NK-92 treated with Interleukin-12 subunit alpha and Interleukin-12 subunit beta, amount 100 ng/mL, for 24 hours (cell line): ENCODE measurements at places on chromosomes 2 and 18.

- DNase-seq = no peak
These were observed 72.8 kb upstream of the MC4R start for GRCh38 chr18:60445341-60445740.

- DNase-seq = no peak
These were observed 14.1 kb upstream of the ZSWIM2 start for GRCh38 chr2:186862869-186863709.

DNA sequence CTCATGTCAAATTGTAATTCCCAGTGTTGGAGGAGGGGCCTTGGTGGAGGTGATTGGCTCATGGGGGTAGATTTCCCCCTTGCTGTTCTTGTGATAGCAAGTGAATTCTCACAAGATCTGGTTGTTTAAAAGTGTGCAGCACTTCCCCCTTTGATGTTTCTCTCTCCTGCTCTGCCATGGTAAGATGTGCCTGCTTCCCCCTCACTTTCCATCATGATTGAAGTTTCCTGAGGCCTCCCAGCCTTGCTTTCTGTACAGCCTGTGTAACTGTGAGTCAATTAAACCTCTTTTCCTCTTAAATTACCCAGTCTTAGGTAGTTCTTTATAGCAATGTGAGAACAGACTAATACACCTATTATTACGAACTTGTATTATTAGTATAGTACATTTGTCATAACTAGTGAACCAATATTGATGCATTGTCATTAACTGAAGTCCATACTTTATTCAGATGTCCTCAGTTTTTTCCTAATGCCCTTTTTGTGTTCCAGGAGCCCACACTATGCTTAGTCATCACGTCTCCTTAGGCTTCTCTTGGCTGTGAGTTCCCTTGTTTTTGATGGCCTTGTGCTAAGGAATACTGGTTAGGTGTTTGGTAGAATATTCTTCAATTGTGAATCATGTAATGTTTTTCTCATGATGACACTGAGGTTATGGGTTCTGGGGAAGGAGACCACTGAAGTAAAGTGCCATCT lies 4.5 kb upstream of the MAP3K2 start:
- DNase-seq = no peak

DNA sequence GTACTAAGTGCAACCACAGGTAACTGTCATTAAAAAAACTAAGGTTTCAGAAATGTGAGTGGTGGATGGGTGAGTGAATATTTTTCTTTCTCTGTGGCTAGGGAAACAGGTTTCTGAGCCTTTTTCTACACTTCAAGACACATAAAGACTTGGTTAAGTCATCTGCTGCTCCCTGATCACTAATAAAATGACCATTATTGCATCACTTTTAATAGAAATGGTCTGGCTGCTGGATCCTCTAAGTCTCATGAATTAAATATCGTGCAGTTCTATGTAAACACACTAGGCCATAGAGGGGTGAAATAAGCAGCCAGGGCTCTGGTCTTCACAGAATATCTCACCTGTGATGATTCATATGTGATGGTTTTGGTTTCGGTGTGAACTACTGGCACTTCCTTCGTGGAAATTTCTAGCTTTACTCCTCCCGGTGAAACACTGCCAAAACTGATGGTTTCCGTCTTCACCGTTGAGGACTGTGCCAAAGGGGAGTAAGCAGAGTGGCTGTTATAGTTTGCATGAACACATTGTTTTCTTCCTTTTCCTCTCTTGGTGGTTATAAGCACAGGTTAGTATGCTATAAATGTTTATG lies 100.4 kb upstream of the ZBTB14 start:
- DNase-seq = no peak

DNA sequence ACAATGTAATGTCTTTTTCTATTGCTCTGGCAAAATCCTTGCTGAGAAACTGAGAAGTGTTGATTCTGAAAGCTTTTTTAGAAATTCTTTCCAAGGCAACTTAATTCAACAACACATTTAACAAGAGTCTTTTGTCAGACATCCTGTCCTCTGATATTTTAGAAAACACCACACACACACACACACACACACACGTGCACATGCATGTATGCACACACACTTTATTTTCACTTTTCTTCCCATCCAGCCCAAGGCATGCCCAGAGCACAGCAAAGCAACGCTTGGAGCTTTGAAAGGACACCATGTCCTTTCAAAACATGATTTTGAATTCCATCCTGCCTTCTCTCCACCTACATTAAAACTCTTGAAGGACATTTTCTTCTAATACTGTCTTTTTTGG lies 116.1 kb downstream of the ATL2 start:
- no peak for DNase-seq

DNA sequence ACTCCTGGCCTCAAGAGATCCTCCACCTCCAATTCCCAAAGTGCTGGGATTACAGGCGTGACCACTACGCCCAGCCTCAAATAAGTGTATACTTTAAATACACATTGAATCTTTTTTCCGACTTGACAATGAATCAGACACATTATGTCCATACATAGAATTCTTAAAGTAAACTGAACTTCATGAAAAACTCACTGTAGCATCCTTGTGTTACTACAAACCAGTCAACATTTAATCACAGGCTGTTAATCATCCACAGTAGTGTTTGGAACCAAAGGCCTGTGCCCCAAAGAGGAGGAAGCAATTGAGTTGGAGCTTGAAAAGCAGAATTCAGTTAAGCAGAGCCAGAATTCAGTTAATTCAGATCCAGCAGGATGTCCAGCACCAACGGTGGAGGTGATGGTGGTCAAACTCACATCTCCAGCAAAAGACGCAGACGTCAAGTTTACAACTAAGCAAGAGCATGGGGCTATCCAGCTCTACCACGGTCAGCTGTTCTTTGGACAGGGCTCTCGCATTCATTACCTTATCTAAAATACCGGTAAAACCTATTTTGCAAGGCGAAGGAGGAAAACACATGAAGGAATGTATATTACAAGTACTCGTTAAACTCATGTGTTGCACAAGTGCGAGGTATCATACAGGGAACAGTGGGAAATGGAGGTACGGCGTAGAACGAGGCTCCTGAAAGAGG lies 1.2 kb downstream of the SLC39A6 start:
- DNase-seq = no peak

GRCh38 chr2:53530126-53530525 lies 237.5 kb upstream of the CHAC2 start:
- no peak for DNase-seq

- DNase-seq = no peak
These were observed 335.0 kb upstream of the ID2 start for GRCh38 chr2:8346706-8347430.

- DNase-seq = no peak
These were observed 62.4 kb downstream of the OSR1 start for GRCh38 chr2:19295998-19296502.

DNA sequence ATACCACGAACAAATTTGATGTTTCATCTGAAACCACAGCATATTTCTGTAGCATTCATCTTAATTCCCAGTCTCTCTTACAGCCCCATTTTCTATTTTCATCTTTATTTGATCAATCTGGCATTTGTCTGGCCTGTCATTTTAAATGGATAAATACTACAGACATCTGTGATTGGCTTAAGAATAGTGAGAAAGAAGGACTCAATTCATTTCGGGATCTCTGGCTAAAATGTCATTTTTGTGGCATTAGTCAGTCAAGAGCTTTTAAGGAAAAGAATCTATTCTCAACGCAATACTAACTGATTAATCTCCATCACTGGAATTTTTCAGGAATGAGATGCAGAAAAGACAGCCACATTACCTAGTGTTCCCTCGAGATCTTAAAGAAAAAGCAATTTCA lies 585.9 kb downstream of the IRS1 start:
- no peak for DNase-seq

- DNase-seq = no peak
These were observed 1286.2 kb downstream of the SUCLG1 start for GRCh38 chr2:83172841-83173240.

GRCh38 chr2:69386360-69386759 lies 667 bp downstream of the GFPT1 start:
- DNase-seq = no peak

DNA sequence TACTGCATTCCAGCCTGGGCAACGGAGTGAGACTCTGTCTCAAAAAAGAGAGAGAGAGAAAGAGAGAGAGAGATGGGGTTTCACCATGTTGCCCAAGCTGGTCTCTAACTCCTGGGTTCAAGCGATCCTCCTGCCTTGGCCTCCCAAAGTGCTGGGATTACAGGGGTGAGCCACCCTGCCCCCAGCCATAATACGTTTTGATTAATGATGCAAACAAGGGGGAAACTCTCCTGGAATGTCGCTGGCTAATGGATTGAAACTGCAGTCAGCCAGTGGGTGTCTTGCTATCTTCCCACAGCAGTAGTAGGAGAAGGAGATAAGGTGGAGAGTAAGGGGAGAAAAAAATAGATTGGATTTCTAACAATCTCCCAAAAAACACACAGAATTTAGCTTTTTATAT lies 9.5 kb upstream of the RTN4 start:
- DNase-seq = no peak

DNA sequence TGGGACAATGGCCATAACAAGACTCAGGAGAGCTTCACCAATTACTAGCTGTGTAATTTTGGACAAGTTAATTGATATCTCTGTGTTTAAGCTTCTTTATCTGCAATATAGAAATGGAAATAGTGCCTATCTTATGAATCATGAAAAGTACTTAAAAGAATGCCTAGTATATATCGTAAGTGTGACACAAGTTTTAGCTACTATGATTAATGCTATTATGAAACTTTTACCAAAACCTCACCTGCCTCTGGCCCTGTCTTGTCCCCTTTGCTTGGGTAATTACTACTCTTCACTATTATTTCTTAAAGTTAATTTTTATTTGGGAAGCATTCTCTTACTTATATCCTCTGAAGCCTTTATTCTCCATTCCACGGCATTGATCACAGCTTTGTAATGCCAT lies 75.0 kb upstream of the NETO1 start:
- no peak for DNase-seq

DNA sequence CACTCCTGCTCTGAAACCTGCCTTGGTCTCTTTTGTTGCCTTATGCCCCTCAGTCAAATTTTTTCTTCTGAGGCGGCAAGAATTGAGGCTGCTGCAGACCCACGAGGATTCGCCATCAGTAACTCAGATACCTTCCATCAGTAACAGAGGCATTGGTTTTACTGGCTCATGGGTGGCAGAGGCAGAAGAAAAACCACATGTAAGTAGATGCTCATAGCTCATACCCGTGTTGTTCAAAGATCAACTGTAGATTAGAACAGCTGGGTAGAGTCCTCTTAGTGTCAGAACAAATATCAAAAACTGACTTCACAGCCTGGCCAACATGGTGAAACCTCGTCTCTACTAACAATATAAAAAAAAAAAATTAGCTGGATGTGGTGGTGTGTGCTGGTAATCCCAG lies 598.0 kb upstream of the SOX11 start:
- no peak for DNase-seq

GRCh38 chr2:235576337-235576910 lies 82.6 kb downstream of the AGAP1 start:
- no peak for DNase-seq

DNA sequence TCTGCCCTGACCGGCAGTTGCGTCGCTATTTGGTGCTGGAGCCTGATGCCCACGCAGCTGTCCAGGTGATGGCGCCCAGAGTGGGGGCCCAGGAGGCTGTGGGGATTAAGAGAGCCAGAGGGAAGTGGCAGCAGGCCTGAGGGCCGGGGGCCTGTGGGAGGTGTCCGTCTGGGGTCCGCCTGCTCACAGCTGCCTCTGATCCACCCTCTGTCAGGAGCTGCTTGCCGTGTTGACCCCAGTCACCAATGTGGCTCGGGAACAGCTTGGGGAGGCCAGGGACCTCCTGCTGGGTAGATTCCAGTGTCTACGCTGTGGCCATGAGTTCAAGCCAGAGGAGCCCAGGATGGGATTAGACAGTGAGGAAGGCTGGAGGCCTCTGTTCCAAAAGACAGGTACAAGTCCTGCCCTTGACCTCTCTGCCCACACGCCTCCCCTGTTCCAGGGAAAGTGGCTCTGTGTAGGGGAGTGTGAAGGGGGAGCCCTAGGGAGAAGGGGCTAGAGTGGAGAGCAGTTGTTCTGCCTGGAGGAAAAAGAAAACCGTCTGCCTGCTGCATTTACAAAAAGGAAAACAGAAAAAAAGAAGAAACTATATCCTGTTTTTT lies 11.6 kb downstream of the STK11IP start:
- DNase-seq = no peak

DNA sequence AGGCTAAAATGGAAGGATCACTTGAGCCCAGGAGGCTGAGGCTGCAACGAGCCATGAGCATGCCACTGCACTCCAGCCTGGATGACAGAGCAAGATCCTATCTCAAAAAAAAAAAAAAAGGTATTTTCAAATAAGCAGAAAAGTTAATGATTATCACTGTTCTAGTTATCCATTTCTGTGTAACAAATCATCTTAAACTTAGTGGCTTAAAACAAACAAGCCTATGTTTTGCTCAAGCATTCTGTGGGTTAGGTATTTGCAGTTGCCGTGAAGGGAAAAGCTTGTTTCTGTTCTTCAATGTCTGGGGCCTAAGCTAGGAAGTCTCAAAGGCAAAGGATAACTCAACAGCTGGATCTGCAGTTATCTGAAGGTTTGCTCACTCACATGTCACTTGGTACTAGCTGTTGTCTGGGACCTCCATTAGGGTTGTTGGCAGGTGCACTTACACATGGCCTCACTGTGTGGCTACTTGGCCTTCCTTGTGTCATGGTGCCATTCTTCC lies 14.1 kb downstream of the MFF start:
- DNase-seq = no peak

- no peak for DNase-seq
These were observed 165.9 kb downstream of the ST6GAL2 start for GRCh38 chr2:106720026-106720425.

- DNase-seq = peak; percentile 7
These were observed 41.4 kb upstream of the AKAIN1 start for GRCh38 chr18:5238371-5238976.

DNA sequence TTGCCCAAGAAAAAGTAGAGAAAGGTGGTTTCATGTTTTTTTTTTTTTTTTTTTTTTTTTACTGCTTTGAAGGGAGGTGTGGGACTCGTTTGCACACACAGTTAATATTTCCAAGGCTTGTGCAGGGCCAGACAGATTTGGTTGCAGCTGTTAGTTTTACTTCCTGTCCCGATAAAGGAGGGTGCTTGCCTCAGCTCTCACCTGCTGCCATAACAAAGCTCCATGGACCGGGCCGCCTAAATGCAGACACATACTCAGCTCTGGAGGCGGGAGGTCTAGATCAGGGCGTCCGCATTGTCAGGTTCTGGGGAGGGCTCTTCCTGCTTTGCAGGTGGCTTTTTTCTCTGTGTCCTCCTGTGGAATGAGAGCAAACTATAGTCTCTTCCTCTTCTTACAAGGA lies 69.9 kb downstream of the ODC1 start:
- DNase-seq = no peak

GRCh38 chr2:123015186-123015585 lies 1009.9 kb upstream of the CNTNAP5 start:
- no peak for DNase-seq
